Activated T-cell treated with anti-CD3 and anti-CD28 coated beads, Interleukin-2, amount 50 U/mL, for 24 hours (primary cell): ENCODE measurements at places on chromosomes 4 and X.

- no peak for DNase-seq
These were observed 237.2 kb upstream of the PUDP start for GRCh38 chrX:7385131-7385530.

GRCh38 chrX:50054147-50054546 is 131.8 kb downstream of the CLCN5 start:
- no peak for DNase-seq

DNA sequence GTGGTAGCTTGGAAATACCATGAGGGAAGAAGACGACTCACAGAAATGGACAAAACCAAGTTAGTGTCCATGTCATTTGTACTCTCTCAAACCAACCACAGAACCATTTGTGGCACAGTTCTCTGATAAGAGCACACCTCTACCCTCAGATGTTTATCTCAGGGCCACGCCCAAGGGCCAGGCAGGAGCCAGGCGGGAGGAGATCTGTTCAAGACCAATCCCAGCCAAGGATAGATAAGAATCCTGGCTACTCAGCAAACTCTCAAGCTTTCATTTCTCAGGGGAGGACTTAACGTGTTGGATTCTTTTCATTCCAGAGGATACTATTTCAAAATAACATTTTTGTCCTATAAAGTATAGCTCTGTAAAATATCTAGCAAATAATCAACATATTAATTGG is 95.0 kb downstream of the NYX start:
- no peak for DNase-seq

DNA sequence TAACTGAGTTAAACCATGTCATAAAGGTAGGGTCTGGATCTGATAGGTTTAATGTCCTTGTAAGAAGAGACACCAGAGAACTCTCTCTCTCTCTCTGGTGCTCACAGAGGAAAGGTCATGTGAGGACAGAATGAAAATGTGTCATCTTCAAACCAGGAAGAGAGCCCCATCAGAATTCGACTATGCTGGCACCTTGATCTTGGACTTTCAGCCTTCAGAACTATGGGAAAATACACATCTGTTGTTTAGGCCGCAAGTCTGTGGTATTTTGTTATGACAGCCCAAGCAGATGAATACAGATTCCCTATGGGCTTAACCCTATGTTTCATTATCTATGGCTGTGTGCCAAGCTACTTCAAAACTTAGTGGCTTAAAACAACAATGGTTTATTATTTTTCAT is 105.5 kb upstream of the DDIT4L start:
- no peak for DNase-seq

DNA sequence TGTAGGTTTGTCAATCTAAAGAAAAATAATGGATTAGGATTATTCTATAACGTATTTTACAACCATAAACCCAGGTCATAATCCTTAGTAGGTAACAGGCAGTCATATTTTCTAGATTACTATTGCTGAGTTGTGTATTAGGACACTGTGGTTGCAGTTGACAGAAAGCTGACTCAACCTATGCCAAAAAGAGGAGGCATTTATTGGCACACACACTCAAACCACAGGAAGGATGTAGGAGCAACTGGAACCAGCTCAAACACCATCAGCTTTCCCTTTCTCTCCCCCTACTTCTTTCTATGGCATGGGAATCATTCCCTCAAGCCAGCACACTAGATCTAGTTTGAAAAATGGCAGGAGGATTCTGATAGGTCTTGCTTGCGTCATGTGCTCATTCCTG is 136.4 kb upstream of the FAM9C start:
- DNase-seq = no peak

DNA sequence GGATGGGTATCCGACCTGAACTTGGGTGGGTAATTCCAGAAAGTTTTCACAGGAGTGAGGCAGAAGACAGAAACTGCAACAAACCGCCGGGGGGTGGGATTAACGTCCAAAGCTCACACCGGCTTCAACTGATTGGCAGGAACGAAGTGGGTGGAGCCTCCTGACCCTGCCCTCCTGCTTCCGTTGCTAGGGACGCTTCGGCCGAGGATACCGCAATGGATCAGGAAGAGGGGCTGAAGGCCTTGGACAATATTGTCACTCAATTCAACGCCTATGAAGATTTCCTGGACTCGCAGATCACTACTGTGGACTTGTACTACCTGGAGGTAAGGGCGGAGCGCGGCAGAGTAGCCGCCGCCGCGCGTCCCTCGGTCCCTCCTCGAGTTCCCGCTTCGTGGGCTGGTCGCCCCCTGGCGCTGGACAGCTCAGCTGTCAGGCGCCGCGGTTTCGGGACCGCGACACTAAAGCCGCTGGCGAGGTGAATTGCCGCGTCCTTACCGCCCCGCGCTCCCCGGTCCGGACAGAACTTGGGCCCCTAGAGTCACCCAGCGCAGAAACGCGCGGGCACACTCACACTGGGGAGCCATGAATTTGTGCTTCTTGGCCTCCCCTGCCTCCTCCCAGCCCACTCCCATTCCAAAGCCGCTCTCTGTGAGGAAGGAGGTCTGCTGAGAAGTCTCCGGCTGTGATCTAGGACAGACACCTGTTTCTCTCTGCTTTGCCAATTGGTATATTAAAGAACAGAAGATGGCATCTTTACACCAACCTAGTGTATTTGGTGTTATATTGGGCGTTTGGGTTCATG is at the start of gene CFAP299:
TSS of gene CFAP299 (plus strand) at position 177 of the 805 bp plus-strand sequence.
- peak; percentile 71 for DNase-seq

DNA sequence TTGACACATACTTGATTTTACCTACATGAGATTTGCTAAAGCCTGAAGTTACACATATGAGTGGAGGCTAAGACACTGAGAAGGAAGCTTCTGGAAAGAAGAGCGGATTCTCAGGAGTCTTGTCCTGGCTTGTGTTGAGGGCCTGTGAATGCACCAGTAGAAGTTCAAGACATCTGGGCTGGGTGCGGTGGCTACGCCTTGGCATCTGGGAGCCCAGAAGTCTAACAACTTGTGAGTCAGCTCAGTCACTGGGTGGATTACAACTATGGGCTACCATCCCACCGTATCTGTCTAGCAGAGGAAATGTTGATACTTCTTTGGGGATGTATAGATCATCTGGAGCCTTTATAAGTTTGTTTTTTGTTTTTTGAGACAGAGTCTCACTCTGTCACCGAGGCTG is 375.6 kb upstream of the SMIM31 start:
- DNase-seq = no peak

DNA sequence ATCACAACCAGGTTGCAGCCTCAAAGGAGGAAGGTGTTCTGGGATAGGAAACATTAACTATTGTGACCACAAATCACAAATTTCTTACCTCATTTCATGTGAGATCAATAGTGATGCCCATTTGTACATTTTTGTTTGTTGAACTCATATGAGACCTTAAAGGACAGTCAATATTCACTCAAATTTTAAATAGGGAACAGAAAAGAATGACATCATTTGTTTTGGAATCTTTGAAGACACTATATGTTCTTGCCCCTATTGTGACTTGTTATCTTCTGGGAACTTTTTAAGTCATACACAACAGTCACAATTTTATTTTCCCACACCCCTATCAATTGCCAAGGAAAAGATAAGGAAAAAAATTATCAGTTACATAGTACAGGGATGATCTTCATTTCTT is 346.5 kb downstream of the ARAP2 start:
- DNase-seq = no peak

DNA sequence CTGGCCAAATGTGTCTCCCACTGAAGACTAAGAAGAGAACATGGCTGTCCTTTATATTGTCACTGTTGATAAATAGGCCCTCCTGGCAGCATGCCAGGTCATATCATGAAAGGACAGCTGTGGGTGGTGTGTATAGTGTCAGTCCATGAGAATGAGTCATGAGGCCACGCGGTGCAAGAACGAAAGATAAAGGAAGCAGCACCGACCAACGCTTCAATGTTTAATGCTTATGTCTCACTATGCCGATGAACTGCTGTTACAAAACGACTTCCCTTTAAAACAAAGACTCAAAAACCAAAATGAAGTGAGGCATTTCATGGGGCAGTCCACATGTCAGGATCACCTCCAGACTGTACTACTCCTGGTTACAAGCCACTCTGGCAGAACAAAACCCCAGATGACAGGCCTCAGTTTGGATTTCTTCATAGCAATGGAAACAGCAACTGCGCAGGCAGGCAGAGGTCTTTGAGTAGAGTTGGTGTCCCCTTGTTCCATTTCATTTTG is 5.2 kb upstream of the TCEANC start:
- peak; percentile 54 for DNase-seq

DNA sequence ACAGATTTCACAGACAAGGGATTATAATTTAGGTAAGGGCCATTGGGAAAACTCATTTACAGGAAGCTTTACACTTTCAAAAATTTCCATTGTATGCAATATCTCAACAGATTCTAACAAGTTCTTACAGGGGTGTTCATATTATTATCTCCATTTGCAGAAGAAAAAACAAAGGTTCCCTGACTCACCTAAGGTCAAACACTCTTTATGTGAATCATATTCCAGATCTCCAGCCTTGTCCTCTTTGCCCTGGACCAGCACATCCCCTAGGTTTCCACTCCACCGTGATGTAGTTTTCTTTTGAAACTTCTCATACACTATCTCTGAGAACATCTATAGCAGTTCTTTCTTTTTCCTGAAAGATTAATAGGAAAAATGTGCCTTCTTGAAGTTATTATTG is 96.4 kb upstream of the HS3ST1 start:
- no peak for DNase-seq

- DNase-seq = no peak
These were observed 8.4 kb downstream of the HTRA3 start for GRCh38 chr4:8278009-8278395.

DNA sequence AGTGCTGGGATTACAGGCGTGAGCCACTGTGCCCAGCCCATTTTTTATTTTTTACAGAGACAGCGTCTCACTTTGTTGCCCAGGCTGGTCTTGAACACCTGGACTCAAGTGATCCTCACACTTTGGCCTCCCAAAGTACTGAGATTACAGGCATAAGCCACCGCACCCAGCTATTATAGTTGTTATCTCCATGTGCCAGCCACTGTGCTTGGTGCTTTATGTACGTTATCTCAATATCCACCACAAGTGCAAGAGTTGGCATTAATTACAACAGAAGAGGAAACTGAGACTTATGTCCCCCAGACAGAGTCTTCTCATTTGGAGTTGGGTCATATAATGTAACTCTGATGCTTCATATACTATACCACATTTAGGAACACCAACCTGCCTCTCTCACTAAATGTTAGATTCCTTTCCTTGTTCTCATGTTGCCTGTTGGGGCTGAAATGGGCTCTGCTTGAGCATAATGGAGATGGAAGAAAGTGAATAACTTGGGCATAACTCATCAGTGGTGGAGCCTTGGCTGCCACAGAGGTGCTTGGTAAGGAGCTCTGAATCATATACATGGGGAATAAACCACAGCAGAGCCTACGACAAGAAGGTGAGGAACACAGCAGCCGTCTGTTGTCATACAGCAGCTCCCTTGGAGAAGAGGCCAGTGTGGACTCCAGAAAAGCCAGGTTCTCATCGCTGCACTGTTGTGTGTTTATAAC is 84.3 kb downstream of the SPRY1 start:
- no peak for DNase-seq
